ENCODE measurements at places on chromosomes 6 and 20. TPM values are rescaled to one million over a fixed set of nuclear protein-coding genes. Genes with fewer than 3 reads are reported as not detected.

DNA sequence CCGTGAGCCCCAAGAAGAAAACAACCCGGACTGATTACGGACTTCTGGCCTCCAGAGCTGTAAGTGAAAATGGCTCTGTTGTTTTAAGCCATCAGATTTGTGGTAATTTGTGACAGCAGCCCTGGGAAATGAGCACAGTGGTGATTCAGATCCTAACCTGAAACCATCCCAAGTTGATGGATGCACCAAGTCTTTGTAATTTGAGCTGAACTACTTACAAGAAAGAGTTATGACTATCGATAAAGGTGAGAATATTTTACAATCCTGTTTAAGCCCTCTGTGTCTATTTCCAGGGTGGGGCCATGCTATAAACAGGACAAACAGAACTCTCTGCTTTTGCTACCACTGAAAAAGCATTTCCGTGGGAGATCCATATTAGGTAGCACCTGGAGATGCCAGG, 19.1 kb upstream of the RIN2 start:
- H3K4me1 ChIP-seq = peaks cover 36% of the 10 kb centered on the region
- H3K4me3 ChIP-seq = no peak overlapping the region
- no peak overlapping the region for H3K27ac ChIP-seq

GRCh38 chr6:23533944-23534343, 592.1 kb upstream of the NRSN1 start:
- H3K27me3 ChIP-seq = no peaks in the 10 kb centered on the region
- DNase-seq = no peak
- H3K27ac ChIP-seq = no peak overlapping the region
- no peaks in the 10 kb centered on the region for H3K4me1 ChIP-seq
- no peaks in the 10 kb centered on the region for H3K36me3 ChIP-seq

DNA sequence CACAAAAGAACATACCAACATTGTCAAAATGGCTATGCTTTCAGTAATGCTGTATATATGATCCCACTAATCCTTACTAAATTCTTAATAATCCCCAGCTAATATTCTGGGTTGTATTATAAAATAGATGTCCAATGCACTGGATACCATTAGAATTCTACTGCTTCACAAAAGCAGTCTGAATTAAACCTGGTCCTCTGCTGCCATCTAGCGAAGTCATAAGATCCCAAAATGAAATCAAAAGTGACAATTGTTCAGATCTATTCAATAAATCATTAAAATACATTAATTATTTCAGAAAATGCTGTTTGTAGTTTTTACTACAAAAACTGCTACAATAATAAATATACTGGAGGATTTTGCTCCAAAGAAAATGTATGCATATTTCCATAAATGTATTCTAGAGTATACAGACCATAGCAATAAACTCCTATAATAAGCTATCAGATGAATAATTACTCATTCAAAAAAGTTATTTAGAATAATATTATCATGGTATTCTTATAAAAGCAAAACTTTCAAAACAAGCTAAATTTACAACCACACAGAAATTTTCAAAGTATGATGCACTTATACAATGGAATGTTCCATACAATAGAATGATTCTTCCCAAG, 92.6 kb downstream of the RNGTT start:
- no peak overlapping the region for H3K27ac ChIP-seq
- DNase-seq = no peak
- no peaks in the 10 kb centered on the region for H3K4me1 ChIP-seq
- no peaks in the 10 kb centered on the region for H3K27me3 ChIP-seq

SLC44A4 gene
- total RNA-seq = 5.9 TPM

SGK2 gene
- total RNA-seq = 5.4 TPM

GTPBP2 gene
- 45.7 TPM for total RNA-seq
